ENCODE measurements at places on chromosomes 6 and 20.

GRCh38 chr6:50030777-50031562, 9.2 kb upstream of the DEFB110 start:
- DNase-seq: no peak

GRCh38 chr20:3757268-3757667, 10.3 kb downstream of the ADISSP start:
- no peak for DNase-seq

- no peak for DNase-seq
These were observed 14.5 kb downstream of the HMGN4 start for GRCh38 chr6:26552640-26553188.

DNA sequence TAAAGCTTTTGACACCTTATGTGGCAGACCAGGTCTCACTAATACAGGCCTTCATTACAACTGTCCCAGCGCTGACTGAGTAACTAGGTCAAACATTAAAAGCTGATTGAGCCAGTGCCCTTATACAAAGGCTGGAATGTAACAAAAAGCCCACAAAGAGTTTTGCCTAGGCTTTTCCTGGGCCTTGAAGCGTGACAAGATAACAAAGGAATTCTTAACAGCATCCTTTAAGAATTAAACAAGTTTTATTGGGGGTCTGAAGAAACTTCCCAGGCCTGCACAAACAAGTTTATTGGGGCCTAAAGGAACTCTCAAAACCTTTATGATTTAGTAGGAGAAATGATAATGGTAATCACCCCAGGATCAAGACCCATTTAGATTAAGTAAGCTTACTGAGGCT, 267.6 kb upstream of the FAM83B start:
- DNase-seq: no peak

DNA sequence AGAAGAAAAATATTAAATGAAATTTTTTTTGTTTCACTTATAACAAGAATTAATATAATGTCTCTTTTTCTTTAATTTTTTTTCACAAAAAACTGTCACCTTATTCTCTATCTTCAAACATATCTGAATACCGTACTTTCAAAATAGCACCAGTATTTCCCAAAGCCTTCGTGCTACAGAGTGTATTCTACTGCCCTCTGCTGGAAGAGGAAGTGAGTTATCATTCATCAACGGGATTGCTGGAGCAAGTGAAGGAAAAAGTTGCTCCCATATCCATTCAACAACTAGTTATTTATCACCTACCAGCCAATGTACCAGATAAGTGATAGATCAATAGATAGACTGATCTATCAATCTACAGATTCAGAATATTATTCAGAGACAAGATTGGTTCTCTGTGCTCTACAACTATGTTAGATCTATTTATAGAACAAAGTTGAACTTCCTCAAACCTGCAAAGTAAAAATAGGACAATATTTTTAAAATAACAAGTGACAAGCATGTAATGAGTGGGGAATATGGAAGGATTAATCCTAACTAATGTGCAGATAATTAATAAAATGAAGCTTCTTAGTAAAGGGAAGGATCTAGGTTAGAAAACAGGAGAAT, 26.7 kb upstream of the TFAP2B start:
- DNase-seq: no peak

- no peak for DNase-seq
These were observed 173.1 kb upstream of the MMS22L start for GRCh38 chr6:97456070-97456469.

DNA sequence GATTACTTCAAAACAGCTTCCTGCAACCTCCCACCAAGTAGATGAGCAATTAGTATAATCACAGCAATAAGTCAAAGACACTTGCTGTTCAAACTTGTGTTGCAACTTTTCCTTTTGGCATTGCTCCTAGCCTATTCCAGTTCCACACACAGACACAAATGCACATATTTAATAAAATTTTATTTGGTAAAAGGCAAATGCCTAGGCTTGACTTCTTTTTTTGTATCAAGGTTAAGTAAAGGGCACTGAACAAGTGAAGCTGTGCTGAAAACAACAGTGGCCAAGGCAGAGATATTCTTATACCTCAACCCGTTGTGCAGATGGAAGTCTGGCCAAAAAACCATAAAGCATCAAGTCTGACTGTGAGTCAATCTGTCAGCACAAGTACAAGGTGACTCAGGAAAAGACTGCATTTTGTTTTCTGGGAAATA, 708.4 kb upstream of the CITED2 start:
- DNase-seq: no peak

- DNase-seq: no peak
These were observed at the start of gene SGK2 for GRCh38 chr20:43558412-43559146. Gene SGK2 (plus strand): TSS chr20:43559027. CDS start chr20:43566496, 7,469 bp downstream.

GRCh38 chr6:143215363-143215762, 154.7 kb downstream of the AIG1 start:
- no peak for DNase-seq

GRCh38 chr20:53767206-53767930, 173.7 kb upstream of the ZNF217 start:
- no peak for DNase-seq

DNA sequence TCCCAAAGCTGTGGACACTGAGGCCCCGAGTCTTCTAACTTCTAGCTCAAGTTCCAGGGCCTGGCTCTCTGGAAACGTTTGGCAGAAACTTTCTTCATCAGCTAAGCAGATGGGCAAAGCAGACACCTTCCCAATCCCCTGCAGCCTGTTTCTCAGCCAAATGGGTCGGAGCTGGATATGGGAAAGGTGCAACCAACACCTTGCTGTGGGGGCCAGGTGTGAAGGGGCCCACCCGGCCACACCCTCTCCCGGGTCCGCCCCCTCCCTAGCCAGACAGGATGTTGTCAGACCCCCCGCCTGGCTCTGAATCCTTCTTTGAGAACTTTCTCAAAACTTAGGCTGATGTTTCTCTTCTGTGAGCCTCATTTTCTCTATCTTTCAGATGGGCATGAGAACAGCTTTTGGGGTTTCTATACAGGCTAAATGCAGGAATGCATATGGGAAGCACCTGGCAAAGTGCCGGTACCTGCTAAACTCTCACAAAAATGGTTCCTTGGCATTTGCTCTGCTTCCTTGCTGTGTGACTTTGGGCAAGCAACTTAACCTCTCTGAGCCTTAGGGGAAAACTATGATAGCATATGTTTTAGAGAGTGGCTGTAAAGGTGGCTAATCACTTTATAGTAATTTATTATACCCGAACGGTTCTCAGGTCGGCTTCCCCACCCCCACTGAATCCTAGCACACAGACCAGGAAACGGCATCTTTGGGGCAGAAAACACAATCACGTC, 1.8 kb downstream of the SNAI1 start:
- DNase-seq: no peak

DNA sequence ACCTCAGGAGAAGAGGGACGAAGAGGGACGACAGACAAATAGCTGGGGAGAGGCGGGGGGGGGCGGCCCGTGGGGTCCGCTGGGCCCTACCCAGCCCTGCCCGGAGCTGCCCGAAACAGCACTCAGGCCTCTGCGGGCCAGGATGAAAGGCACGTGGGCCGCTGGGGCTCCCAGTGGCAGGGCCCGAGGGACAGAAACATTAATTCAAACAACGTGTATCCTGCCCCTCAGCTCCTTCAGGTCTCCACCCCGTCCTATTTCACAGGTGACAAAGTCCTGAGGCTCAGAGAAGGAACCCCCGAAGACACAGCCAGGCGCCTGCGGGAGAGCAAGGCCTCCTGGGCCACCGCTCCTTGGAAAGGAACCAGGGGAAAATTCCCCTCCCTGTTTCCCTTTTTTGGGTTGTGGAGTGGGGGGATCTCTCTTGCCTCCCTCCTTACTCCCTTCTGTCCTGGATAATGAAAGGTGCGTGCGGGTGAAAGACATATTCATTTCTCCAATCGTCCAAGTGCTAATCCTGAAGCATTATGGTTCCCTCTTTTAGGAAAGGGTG, 93.3 kb downstream of the RNASET2 start:
- DNase-seq: no peak

DNA sequence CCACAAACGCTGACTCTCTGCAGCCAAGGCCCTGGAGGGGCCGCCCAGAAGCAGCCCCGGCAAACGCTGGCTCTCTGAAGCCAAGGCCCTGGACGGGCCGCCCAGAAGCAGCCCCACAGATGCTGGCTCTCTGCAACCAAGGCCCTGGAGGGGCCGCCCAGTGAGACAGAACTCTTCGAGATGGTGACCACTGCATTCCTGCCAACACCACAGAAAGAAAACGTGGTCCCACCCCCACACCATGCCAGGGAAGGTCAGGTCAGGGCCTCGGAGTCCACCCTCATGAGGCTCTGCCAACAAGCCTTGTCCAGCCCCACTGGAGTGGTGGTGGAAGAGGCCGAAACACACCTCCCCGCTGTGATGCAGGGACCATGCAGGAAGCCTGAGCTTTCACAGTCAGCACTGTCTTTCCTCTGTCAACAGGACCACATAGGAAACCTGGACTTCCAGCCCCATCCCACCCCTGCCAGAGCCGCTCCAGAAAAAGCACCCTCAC, 97.5 kb downstream of the DLL1 start:
- no peak for DNase-seq

DNA sequence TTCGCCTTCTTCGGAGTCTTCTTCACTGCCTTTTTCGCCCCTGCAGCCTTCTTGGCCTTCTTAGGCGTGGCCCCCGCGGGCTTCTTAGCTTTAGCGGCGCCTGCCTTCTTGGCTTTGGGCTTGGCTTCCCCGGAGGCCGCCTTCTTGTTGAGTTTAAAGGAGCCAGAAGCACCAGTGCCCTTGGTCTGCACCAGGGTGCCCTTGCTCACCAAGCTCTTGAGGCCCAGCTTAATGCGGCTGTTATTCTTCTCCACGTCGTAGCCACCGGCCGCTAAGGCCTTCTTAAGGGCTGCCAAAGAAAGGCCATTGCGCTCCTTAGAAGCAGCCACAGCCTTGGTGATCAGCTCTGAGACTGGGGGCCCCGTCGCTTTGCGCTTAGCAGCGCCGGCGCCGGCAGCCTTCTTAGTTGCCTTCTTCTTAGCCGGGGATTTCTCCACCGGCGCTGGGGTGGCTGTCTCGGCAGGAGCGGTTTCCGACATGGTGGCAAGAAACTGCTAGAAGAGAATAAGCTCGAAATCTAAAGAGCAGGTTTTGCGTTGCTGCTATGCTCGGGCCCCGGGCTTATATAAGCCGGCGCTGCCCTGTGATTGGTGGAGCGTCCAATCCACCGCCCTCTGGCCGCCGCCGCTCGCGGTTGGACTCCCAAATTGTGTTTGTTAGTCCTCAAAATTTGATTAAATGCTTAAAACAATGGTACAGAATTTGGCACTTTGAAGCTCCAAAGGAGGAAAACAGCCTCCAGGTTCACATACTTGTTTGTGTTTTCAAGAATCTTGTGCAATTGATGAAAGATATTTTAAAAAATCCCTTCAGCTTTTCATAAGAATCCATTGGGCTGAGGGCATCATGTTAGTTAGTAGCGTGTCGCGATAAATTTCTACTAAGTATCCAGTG, 44.9 kb downstream of the OR2B2 start:
- DNase-seq: peak; percentile 95

DNA sequence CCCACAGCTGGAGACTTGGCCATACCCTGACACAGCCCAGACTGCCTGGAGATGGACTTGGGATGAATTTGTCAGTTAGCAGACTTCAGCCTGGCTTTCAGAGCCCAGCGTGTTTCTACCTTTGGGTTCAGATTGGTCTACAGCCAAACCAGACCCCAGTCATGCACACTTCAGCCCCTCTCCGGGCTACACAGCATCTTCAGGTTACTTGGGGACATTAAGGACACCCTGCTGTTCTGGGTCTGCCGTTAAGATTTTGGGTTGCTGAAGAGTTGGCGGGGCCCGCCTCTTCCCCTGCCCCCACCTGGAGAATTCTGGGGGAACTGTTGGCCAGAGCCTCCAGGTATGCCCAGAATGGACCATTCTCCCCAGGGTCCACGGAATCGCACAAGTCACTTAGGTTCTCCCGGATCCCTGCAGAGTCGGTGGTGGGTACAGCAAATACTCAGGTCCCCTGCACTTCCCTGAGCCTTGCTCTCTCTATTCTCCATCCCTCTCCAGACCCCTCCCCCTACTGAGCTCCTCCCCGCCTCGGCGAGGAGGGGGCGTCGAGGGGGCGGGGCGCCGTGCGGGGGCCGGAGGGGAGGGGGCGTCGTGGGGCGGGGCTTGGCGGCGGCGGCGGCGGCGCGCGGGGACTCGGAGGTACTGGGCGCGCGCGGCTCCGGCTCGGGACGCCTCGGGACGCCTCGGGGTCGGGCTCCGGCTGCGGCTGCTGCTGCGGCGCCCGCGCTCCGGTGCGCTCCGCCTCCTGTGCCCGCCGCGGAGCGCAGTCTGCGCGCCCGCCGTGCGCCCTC, at the start of gene PTK7:
Gene PTK7 (plus strand): TSS at position 645 of the 794 bp plus-strand sequence. CDS start 175 bp downstream, outside the sequence.
- DNase-seq: no peak

- DNase-seq: peak; percentile 46
These were observed 83.5 kb upstream of the TMEM181 start for GRCh38 chr6:158476389-158476788.

DNA sequence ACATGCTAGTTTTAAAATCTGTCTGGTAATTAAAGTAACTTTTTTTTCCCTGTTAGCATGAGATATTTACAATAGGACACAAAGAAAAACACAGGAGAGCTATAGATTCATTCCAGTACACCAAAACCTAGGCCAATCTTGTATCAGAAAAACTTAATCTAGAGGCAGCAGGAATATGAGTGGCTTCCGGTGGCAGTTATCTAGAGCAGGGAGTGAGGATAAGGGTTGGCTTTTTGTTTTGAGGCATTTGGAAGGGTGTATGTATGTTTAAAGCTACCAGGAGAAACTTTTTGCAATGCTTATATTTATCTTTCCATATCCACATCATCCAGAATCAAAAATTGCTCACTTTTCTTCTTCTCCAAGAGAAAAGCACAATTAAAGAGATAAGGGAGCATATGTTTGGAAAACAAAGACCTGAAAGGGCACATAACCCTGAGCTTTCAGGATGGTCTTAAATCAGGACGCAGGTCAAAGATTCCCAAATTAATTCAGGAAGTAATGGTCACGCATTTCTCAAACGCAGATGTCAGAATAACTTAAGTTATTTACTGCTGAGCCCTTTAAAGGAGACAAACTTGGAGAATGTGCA, 13.1 kb downstream of the TFAP2A start:
- no peak for DNase-seq

- no peak for DNase-seq
These were observed 446.3 kb upstream of the SLC35B3 start for GRCh38 chr6:8881663-8882062.

DNA sequence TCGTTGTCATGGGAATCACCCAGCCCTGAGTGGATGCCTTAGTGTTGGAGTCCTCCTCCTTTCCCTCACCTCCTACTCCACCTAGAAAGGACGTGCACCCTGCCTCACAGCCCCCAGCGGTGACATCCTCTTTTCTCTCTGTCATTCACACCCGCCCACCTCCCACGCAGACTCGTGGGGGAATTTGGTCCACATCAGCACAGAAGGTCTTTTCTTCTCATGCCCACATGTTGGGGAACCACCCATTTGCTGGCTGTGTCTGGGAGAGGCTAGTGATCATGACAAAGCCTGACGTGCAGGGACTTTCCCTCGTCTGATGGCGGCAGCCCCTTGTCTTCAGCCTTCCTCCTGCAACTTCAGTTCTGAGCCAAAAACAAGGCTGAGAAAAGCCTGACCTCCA, 96.0 kb upstream of the CNKSR3 start:
- peak; percentile 77 for DNase-seq

DNA sequence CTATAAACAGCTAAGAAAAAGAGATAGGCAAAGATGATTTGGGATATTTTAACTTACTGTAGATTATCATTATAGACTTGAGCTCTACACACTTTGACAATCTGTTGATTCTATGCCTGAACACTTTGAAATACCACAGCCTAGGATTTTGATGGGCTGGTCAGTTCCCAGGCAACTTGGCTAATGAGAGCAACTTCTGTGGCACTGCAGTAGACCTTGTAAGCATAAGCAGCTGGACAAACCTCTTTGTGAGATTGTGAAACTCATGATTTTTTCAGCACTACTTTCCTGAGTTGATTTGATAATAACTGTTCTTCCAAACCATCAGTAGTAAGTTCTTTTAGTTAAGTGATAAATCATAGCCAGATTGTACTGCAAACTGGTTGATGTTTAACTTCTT, 27.1 kb upstream of the ELOVL5 start:
- no peak for DNase-seq

Measured in GM06990 (cell line).